ENCODE measurements at places on chromosomes 3 and 15.

DNA sequence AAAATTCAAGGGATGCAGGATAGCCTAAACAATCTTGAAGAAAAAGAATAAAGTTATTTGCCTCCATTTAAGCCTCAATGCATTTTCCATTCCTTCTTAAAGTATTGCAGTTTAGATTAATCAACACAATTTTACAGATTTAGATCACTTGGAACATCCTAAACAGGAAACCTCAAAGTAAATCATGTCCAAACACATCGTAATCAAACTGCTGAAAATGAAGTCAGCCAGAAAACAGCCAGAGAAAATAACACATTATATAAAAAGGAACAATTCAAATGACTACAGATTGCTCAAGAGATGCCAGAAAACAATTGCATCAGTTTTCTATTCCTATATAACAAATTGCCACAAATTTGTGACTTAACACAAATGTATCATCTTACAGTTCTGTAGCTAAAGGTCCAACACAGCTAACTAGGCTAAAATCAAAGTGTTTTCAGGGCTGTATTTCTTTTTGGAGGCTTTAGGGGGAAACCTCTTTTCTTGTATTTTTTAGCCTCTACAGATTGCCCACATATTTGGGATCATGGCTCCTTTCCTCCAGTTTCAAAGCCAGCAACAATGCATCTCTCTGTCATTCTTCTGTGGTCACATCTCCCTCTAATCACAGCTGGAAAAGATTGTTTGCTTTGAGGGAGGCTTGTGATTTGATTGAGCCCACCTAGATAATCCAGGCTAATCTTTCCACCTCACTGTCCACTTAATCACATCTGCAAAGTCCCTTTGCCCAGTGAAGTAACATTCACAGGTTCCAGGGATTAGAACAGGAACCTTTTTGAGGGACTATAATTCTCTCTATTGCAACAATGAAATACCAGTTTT is 543.3 kb upstream of the UBE2E2 start:
- no peak for DNase-seq

- DNase-seq, result no peak
Measured at GRCh38 chr3:76199382-76199781, 414.0 kb upstream of the ZNF717 start.

- no peak for DNase-seq
Measured at GRCh38 chr3:41430391-41430790, 231.1 kb downstream of the CTNNB1 start.

GRCh38 chr3:117665296-117665695 is 955.7 kb downstream of the TUSC7 start:
- DNase-seq, result no peak

- no peak for DNase-seq
Measured at GRCh38 chr3:30233913-30234646, 372.3 kb upstream of the TGFBR2 start.

GRCh38 chr15:68022061-68022460 is 32.1 kb upstream of the PIAS1 start:
- no peak for DNase-seq

DNA sequence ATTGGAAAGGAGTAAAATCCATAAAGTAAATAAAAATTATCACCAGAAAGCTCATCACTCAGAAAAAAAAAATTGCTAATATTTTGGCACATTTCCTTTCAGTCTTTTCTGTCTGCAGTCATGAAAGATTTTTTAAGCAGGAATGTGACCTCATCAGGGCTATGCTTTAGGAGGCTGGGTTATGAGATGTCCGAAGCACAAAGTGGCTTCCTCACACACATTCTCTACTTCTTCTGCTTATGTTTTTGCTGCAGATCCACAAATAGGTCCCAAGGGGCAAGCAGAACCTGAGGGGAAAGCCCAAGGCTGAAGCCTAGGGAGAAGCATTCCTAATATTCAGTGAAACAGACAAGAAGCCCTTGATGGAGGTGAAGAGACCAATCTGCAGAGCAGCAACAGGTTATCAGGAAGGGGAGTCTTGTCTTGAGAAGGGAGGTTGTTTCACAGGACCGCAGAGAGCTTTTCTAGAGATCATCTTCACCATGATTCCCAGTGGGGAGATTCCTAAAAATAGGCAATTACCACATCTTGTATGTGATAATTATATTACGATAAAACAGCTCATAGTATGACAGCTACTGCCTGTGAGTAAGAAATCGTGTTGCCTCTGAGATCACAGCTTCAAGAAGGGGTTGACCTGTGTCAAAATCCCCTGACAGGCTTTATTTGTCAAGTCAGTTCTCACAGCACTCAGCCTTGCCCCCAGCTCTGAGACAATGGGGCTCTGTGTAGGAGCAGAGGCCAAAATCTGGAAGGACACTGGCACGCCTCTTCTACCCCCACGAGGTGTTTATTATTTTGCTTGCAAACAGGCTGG is 60.5 kb downstream of the IGF2BP2 start:
- DNase-seq, result no peak

GRCh38 chr3:184715943-184716621 is 4.2 kb upstream of the MAGEF1 start:
- DNase-seq, result no peak

DNA sequence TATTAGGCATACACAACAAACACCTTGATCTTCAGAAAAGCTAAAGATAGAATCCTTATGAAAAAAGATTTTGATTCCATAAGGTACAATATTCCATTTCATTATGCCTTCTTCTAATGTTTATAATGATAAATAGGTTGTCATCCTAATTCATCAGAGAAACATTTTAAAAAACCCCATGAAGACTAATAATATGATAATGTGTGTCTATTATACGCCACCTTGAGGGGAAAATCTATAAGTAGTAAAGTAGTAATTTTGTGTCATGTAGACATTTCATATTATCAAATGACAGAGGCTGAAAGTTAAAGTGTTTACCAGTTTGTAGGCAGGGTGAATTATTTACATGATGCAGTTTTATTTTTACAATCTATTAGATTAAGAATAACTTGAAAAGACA is 524.3 kb downstream of the GBE1 start:
- DNase-seq, result no peak

GRCh38 chr3:33932010-33932764 is 133.8 kb downstream of the PDCD6IP start:
- no peak for DNase-seq

GRCh38 chr3:99901200-99901926 is 83.7 kb downstream of the CMSS1 start:
- DNase-seq, result no peak

DNA sequence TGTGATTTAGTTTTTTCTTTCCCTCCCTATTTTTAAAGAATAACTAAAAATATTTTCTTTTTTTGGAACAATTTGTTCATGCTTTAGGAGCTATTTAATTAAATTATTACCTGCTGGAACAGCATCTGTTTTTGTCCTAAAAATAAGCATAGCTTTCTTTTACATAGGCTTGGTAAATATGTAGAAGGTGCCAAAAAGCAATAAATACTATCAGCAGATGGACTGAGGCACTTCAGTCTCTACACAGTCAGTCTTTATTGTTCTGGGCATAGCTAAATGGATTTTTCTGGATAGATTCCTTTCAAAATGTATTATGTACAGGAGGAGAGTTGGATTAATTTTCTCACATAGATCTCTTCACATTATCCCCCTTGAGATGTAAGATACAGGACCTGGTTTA is 223.5 kb downstream of the NAALADL2 start:
- DNase-seq, result no peak

GRCh38 chr3:179463319-179463718 is 12.0 kb upstream of the GNB4 start:
- no peak for DNase-seq

- no peak for DNase-seq
Measured at GRCh38 chr3:139764936-139765335, 87.2 kb upstream of the NMNAT3 start.

DNA sequence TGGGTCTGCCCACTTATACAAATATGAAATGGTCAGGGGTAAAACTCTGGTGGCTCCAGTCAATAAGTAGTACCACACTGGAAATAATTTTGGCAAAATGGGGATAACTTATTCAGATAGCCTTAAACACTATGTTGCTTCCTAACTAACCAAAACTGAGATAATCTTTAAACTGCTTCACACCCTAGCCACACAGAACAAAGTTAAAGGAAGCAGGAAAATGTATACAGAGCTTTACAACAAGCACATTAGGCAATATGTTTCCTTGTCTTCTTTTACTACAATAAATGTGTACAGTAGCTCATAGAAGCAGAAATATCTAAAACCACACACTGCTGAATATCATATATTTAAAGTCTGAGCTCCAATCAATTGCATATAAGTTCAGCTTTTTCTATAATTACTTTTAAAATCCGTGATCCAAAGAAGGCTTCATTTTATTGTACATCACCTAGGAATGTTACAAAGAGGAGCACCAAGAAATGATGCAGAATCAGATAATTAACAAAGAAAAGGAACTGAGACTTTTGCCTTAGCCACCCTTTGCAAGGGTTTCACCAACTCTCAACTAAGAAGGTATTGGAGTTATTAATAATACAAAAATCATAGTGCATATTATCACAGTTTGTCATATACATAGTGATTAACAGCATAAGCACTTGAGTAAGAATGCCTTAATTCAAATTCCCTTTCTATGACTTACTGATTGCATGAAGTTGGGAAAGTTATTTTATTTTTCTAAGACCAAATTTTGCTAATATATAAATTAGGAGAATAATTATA is 9.2 kb upstream of the SSR3 start:
- no peak for DNase-seq

DNA sequence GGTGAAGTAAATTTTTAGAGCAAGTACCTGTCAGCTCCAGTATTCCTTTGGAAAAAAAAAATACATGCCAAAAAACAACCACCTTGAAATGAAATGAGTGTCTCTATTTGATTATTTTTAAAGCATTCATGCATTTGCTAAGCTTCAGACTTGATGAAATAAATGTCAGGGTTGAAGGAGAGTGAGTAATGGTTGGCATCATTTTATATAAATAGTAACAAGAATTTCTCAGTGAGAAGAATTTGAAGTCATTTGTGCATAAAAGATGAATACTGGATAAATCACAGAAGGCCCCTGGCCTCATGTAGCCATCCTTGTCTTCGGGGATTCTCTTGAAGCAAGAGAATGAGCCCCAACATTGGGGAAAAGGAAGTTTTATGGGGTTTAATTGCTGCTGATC is 318.4 kb downstream of the LPP start:
- DNase-seq, result no peak

DNA sequence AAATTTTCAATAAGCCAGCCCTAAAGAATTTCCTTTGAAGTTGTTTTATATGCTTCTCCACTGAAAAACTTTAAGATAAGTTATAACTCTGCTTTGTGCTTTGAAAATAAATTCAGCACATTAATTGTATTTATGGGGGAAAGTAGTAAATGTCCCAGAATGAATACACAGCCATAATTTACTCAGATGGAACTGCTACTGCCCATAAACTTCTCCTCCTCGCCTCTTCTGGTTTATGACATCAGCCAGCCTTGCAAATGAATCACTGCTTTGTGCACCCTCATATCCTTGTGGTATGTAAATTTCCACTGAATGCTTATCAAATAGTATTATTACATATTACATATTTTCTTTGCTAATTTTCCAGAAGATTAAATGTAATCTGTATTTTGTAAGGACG is 302.0 kb downstream of the DIPK2A start:
- DNase-seq, result no peak

- DNase-seq, result no peak
Measured at GRCh38 chr15:56992725-56993124, 74.3 kb downstream of the TCF12 start.

DNA sequence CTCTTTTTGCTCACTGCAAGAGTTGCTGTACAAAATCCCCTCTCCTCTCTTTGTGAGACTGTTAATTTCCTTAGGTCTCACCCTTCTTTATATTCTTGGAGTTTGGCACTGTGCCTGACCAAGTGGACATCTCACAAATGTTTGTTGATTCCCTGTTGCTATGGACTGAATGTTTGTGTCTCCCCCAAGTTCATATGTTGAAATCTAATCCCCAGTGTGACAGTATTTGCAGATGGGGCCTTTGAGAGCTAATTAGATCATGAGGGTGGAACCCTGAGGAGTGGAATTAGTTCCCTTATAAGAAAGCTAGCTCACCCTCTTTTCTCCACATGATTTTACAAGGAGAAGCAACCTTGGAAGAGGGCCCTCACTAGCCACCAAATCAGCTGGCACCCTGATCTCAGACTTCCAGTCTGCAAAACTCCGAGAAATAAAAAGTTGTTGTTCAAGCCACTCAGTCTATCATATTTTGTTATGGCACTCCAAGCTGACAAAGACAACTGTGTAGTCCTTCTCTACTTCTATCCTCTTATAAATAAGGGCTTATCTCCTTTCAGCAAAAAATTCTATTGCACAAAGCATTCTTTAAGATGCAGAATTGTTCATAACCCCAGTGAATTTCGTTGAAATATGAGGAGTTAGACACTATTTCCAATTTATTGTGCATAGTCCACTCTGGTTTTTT is 65.5 kb upstream of the NPHP3 start:
- DNase-seq, result peak; percentile 42

DNA sequence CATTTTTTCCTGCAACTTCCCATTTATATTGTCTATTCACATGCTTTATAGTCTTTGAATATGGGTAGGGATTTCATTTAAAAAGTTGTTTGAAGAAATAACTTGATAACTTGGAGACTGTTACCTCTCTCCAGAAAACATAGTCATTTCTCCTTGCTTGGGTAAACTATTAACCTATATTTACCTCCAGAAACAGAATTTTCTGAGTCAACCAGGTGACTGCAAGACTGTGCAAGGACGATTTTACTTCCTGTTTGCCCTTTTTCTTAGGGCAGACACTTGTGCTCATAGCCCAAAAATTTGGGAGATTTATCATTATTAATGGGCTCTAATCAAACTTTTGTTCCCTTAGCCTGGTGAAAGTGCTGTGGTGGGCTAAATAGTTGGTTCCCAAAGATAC is 14.3 kb upstream of the MOBP start:
- no peak for DNase-seq

DNA sequence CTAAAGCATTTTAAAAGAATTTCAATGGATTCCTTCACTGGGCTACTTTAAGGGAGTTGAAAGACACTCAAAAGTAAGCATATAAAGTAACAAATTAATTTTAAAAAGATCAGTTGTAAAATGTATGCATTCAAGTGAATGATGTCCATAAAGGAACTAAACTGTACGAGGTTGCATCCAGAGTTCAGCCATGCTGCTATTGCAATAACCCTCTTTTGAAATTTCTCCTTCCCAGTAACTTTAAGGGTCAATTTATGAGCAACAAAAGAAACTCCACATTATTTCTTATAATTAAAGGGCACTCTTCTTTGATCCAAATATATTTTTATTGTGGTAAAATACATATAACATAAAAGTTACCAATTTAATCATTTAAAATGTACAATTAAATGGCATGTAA is 22.9 kb downstream of the BTLA start:
- DNase-seq, result no peak

GRCh38 chr15:74220475-74221248 is 15.5 kb upstream of the CCDC33 start:
- no peak for DNase-seq

DNA sequence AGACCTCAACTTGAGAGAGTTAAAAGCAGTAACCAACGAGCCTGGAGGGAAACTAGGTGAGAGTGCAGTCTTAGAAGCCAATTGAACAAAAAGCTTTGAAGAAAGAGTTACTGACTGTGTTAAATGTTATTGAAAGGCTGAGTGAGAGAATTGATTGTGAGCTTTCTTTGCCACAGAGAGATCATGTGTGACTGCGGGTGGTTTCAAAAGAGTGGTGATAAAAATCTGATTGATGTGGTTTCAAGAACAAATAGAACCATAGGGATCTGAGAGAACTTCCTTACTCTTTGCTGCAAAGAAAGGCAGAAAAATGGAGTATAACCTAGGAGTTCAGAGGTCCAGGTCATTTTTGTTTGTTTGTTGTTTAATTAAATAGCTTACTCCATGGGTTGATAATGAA is 759.9 kb upstream of the ALCAM start:
- DNase-seq, result no peak

- no peak for DNase-seq
Measured at GRCh38 chr15:101165905-101166471, 85.9 kb downstream of the CHSY1 start.

All from femur (tissue), 1 donor.